ENCODE measurements at places on chromosomes 2 and 18. TPM values are rescaled to one million over a fixed set of nuclear protein-coding genes. Genes with fewer than 3 reads are reported as not detected.
A peak's percentile ranks its signal among the peaks of the same experiment; 100 is the strongest.

GRCh38 chr2:34912084-34912483 is 1313.0 kb upstream of the FAM98A start:
- DNase-seq = no peak

GRCh38 chr2:7858624-7859023 is 823.2 kb upstream of the ID2 start:
- DNase-seq = no peak

DNA sequence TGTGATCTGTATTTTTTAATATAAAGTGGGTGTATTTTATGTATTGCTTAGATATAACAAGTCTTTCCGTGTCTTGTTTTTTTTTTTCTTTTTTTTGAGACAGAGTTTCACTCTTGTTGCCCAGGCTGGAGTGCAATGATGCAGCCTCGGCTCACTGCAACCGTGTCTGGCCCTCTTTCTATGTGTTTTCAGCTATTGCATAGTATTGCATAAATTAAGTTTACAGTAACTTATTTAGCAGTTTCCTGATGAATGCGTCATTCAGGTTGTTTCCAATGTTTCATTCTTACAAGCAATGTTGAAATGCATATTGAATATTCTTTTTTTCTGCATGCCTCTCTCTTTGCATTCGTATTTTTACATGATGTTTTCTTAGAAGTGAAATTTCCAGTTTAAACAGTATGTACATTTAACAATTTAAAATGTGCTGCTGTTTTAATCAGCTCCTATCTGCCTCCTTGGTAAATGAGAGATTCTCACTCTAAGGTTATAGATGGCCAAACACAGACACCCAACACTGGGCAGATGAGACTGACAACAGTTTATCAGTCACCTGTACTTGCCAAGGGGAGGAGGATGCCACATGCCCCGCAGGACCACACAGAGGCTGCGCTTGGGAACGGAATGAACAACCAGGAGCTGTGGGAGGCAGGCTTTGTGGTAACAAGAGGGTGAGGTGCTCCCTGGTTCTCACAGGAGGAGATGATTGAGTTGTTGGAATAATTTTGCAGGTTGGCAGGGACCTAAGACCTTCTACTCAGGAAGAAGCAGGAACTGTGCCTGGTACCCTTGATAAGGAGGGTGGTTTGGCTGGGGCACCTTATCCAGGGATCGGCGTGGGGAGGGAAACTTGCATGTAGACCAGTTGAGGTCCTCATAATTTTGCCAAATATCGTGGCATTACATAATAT is 7.5 kb downstream of the SLC9A4 start:
- DNase-seq = no peak

DNA sequence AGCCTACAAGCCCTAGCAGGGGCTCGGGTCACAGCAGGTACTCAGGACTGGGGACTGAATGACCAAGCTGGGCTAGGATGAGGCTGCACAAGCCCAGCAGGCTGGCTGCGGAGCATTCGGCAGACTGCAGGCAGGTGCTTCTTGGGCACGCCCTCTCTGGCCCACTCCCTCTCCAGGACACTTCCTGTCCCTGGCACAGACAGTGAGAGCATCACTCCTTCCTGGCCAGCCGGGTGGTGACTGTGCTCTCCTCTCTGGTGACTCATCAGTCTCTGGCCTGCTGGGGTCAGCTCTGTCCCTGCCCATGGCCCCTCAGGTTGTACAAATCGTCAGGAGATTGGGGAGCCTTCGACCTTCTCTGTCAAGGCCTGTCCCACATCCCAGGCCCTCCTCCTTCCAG is 22.5 kb downstream of the C1QL2 start:
- DNase-seq = no peak

DNA sequence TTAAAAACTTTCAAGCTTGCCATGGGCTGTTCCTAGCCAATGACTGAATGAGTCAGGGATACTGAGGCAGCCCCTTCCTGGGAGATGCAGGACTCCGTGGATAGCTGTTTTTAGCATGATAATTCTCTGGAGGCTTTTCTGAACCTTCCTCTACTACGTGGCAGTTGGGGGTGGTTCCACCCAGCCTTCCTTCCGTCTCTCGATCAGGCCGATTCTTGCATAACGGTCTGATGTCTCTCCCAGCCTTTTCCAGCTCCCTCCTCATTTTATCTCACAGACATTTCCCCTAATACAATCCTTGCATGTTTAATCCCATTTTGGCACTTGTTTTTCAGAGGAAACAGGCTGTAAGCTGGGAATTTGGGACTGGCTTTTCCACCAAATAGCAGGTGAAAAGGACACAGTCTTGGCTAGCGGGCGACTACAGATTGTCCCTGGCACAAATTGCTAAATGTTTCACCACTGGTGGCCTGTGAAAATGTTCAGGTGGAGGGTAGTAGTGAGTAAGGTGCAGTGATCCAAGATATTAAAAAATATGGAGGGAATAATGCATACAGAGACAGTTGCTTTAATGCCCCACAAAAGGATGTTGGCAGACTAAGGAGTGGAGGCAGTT is 21.0 kb upstream of the CTLA4 start:
- no peak for DNase-seq

- no peak for DNase-seq
Measured at GRCh38 chr18:40907842-40908241, 1047.2 kb upstream of the PIK3C3 start.

GRCh38 chr2:125259451-125259850 is 1234.4 kb downstream of the CNTNAP5 start:
- DNase-seq = no peak

- DNase-seq = no peak
Measured at GRCh38 chr2:218953366-218953954, 6.0 kb upstream of the CDK5R2 start.

GRCh38 chr2:43853141-43854081 is 14.6 kb downstream of the ABCG8 start:
- no peak for DNase-seq

GRCh38 chr2:38092196-38092902 is 16.4 kb upstream of the CYP1B1 start:
- peak; percentile 31 for DNase-seq

- DNase-seq = no peak
Measured at GRCh38 chr2:126634273-126634861, 21.6 kb upstream of the GYPC start.

DNA sequence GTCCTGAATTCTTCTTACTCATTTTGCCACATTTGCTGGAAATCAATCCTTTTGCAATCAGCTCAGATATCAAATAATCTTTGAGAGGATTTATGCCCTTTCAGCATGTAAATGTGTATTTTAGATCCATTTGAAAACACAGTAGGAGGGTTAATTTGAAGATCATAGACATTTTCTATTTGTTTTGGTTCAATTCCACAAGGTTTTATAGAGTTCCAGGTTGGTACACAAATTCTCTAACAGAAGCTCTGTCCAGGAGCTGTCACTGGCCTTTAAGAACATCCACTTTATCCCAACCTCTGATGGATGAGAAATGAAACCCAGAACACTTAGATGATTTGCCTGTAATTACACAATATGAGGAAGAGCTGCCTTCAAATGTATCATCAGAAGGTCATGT is 157.3 kb upstream of the CHAC2 start:
- DNase-seq = no peak

DNA sequence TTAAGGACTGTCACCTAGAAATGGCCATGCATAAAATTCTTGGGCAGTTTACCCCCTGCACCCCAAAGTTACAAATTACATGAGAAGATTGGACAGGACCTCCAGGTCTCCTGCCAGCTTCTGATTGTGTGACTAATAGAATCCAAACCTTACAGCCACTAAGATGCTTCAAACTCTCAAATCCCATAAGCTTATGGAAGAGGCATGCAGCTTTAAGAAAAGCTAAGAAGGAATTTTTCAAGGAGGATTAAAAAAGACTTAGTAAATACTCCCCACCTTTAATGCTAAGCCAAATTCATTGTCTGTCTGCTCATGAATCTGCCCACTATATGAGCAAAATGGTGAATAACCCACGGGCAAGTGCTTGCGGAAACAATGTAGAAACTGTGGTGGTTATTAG is 86.3 kb downstream of the MAIP1 start:
- no peak for DNase-seq

DNA sequence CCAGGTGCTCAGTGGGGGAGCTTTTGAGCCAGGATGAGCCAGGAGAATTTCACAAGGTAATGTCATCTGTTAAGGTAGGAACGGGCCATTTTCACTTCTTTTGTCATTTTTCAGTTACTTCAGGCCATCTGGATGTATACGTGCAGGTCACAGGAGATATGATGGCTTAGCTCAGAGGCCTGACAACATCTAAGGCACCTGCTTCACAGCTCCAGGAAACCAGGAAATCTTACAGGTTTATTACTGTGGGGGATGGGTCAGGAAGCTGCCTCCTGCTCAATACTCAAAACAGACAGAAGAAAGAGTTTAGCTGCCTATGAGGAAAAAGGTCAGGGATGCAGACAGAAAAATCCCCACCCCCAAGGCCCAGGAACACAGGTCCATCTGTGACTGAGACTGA is 364.3 kb upstream of the LRP1B start:
- no peak for DNase-seq

DNA sequence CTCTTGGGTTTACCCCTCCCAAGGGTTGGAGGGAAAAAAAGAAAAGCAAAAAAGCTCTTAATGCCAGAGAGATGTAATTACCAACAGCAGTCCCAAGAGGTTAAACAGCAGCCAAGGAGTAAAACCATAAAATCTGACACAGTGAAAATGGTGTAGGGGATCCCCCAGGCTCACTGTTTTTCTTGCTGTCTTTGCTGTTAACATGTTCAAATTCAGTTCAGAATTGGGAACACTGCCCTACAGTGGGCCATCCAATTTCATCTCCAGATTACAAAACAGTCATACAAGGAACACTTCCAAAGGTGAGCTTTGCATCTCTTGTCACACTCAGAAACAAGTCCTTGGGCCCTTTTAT is 54.5 kb downstream of the PLEKHM3 start:
- no peak for DNase-seq

DNA sequence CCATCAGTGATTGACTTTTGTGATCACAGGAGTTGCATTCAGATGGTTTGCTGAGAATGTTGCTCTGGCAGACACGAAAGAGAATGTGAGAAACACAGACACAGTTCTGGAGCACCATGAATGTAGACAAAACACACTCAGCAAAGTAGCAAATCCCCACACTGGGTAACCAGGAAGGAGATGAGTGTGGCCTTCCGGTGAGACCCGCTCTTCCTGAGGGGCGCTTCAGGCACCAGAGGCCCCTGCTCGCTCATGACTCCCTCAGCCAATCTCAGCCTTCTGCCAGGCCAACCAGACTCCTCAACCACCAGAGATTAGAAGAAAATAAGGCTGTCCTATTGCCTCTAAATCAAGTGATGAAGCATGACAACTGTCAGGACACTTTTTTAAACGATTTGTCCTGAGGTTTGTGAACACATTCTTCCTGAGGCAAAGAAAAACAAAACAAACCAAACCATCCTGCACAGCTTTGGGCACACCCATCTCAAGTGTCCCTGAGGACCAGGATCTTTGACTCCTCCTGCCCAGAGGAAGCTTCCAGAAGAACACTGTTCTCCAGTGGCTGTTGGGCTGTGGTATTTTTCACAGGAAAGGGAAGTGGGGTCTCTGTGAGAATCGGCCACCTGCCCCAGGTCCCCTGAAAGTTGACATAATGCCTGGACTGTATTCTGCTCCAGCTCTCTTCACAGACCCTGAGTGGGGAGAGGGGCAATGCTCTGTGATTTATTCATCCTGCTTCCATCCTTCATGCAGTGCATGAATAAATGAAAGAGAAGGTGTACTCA is 152.8 kb downstream of the BCL11A start:
- DNase-seq = no peak

GRCh38 chr2:45899926-45900325 is 248.5 kb downstream of the PRKCE start:
- DNase-seq = no peak

GRCh38 chr2:139067874-139068273 is 287.7 kb upstream of the NXPH2 start:
- no peak for DNase-seq

DNA sequence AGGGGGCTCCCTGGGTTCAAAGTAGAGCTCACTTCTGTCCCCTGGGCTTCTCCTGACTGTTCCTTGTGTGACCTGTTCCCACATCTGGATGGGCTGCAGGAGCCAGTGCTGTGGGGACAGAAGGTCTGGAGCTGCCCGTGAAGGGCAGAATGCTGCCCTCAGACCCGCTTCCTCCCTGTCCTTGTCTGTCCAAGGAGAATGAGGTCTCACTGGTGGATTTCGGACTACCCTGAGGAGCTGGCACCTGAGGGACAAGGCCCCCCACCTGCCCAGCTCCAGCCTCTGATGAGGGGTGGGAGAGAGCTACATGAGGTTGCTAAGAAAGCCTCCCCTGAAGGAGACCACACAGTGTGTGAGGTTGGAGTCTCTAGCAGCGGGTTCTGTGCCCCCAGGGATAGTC is 15.5 kb downstream of the EMX1 start:
- no peak for DNase-seq

DNA sequence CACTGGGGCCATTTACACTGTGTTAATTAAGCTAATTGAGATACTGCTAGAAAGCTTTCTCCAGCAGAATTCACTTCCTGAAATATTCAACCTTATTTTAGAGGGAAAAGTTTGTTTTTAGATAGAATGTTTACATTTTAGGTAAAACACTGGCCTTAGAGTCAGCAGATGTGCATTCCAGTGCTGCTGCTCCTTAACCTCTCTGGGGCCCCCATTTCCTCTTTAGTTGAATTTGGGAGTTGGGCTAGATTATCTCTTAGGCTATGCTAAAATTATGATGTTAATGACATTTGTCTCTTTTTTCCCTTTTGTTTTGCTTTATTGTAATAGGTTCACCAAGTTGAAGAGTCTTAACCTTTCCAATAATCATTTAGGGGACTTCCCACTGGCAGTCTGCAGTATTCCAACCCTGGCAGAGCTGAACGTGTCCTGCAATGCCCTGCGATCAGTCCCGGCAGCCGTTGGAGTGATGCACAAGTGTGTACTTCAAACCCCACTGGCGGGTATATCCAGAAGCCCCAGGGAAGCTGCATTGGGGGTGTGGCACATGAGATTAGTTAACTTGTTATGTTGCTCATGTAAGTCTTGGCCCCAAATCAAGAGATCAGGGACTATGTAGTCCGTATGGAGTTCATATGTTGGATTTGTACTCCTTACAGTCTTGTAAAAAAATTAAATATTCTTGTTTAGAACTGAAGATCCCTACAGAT is 179.5 kb downstream of the PHLPP1 start:
- DNase-seq = no peak

- DNase-seq = no peak
Measured at GRCh38 chr18:58803978-58804377, 60.7 kb upstream of the ZNF532 start.

- no peak for DNase-seq
Measured at GRCh38 chr18:79068341-79068936, 755 bp upstream of the ATP9B start.

GRCh38 chr2:30820381-30821055 is 13.3 kb upstream of the CAPN13 start:
- no peak for DNase-seq

HOXD8 gene
- polyA plus RNA-seq = 8.2 TPM

ANKRD30BL gene
- not detected for polyA plus RNA-seq

OSR1 gene
- polyA plus RNA-seq = 48.7 TPM

CPO gene
- polyA plus RNA-seq = not detected

LOXL3 gene
- polyA plus RNA-seq = 47.9 TPM

EIF4E2 gene
- polyA plus RNA-seq = 27.6 TPM

PLCD4 gene
- 8.5 TPM for polyA plus RNA-seq

PARD6G gene
- 4.3 TPM for polyA plus RNA-seq

All from SK-N-SH (cell line).